ENCODE measurements at places on chromosomes 3 and 15.
A peak's percentile ranks its signal among the peaks of the same experiment; 100 is the strongest.

DNA sequence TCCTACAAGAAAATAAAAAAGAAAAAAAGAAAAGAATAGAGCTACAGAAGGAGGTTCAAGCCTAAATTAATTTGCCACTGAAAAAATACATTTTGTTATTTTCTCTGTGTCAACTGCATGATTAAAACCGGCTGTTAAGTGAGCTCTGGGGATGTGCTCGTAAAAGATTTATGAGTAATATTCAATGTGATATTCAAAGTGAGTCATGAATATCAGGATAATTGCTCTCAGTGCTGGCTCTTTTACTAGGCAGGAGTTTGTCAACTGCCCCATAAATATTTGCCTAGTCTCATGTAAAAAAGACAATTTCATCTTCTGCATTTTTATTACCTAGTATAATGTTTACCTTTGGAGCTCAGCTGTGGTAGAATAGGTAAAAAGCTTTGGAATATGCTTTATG is 78.9 kb downstream of the CDIN1 start:
- DNase-seq = peak; percentile 50

GRCh38 chr15:58731756-58732535 is 17.6 kb downstream of the ADAM10 start:
- peak; percentile 54 for DNase-seq

GRCh38 chr3:133479895-133480669 is 80.2 kb downstream of the BFSP2 start:
- DNase-seq = peak; percentile 78

- DNase-seq = no peak
Measured at GRCh38 chr3:57081173-57081572, 20.7 kb downstream of the SPATA12 start.

- DNase-seq = peak; percentile 21
Measured at GRCh38 chr15:91890614-91891013, 37.1 kb downstream of the SLCO3A1 start.

GRCh38 chr3:11544412-11545181 is 99.1 kb downstream of the VGLL4 start:
- DNase-seq = no peak

- DNase-seq = no peak
Measured at GRCh38 chr15:90376789-90377188, 11.3 kb upstream of the IQGAP1 start.
